ENCODE measurements at places on chromosomes 2 and 18. TPM values are rescaled to one million over a fixed set of nuclear protein-coding genes. Genes with fewer than 3 reads are reported as not detected.

Gene PCGF1
- 9.7 TPM for total RNA-seq

Gene C2orf72
- under 0.01 TPM for total RNA-seq

Gene PRKAG3
- total RNA-seq = not detected

Gene TFPI
- 1,146 TPM for total RNA-seq

Gene RAB17
- 4.9 TPM for total RNA-seq

Gene ADD2
- total RNA-seq = 13.3 TPM

Gene MMADHC
- total RNA-seq = 204 TPM

Gene GPR148
- not detected for total RNA-seq

Gene CHRNG
- total RNA-seq = not detected

Gene KIF3C
- 23.3 TPM for total RNA-seq

Gene MROH2A
- not detected for total RNA-seq

Gene OSGEPL1
- total RNA-seq = 5.9 TPM

Gene ASB18
- total RNA-seq = under 0.01 TPM

Gene ERBB4
- 0.14 TPM for total RNA-seq

Gene GRP
- not detected for total RNA-seq

Gene TSPYL6
- not detected for total RNA-seq

Gene DYNAP
- not detected for total RNA-seq

Gene SCN1A
- under 0.01 TPM for total RNA-seq

Gene PLGLB1
- 2.6 TPM for total RNA-seq

Gene CEP68
- 38.5 TPM for total RNA-seq

All from dermis blood vessel endothelial cell (primary cell).